ENCODE measurements at places on chromosomes 4 and X.

DNA sequence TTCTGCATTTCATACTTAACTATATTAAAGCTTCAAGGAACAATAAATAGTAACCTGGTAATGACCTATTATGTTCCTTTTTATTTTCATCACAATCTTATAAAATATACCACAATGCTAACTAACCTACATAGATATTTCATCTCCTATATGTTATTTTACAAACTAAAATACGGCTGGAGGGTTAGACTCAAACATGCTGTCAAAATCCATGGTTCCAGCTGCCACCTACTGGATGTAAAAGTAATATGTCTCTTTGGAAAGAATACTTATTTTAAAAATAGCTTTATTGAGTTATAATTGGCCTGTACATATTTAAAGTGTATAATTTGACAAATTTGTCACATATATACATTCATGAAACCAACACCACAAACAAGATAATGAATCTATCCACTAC lies 15.0 kb downstream of the RGN start:
- DNase-seq, result peak; percentile 21

- no peak for DNase-seq
These were observed 35.8 kb upstream of the MAN2B2 start for GRCh38 chr4:6539009-6539764.

DNA sequence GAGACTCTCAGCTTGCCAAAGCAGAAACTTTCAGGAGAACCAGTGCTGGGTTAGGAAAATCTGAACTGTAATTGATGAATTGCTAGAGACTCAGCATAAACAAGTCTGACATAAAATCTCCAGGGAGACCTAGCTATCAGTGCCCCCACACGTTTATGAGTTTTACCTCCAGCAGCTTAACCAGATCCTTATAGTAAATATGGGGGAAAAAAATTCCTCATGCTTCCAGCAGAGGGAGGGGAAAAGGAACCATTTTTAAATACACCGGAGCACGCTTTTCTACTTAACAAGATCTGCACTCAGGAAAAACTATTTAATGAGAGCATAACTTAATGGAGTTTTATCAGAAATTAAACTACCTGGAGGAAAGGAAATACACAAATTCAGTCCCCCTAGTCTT lies 1040.7 kb upstream of the INTU start:
- DNase-seq, result no peak

DNA sequence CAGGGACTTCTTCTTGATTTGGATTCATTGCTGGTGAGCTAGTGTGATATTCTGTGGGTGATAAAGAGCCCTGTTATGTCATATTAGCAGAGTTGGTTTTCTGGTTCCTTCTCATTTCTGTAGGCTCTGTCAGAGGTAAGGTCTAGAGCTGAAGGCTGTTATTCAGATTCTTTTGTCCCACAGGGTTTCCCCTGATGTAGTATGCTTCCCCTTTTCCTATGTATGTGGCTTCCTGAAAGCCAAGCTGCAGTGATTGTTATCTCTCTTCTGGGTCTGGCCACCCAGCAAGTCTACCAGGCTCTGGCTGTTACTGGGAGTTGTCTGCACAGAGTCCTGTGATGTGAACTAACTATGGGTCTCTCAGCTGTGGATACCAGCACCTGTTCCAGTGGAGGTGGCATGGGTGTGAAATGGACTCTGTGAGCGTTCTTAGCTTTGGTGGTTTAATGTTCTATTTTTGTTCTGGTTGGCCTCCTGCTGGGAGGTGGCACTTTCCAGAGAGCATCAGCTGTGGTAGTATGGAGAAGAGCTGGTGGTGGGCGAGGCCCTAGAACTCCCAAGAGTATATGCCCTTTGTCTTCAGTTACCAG lies 373.7 kb downstream of the AR start:
- DNase-seq, result no peak

- no peak for DNase-seq
These were observed 42.5 kb downstream of the RTL5 start for GRCh38 chrX:72089254-72089653.

GRCh38 chrX:77936299-77936698 lies 25.8 kb downstream of the ATP7A start:
- DNase-seq, result no peak

DNA sequence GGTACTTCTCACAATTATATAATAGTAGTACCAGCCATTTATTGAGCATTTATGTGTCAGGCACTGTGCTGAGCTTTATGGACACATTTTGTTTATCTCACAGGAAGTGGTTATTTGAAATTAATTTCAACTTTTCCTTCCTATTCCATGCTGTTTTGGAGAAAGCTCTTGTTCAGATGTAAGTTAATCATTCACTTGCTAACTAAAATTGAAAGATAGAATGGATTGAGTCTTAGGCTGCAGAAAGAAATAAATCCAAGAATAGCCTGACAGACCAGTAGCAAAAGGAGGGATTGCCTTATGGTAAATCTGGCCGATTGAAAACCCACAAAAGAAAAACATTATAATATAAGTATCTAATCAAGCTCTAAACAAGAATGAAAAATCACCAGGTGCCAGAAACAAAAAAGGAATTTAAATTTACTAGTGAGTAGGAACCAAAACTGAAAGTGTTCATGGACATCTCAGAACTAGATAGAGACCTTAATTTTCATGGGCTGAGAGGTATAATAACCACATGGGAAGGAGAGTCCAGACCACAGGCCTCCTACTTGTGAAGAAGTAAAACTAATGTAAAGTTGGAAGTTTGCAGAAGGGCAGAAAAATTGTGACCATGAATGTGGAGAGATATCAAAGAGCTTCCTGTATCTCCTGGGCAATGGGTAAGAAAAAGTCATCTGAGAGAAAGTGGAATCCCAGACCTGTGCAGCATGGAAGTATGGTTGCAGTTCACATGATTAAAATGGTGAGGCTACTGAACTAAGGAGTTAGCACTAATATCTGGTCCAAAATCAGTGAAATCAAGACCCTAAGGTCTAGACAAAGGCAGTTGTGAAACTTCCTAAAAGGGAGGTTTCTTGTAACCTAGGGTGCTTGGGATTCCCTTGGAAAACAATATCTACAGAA lies 38.0 kb downstream of the RADX start:
- no peak for DNase-seq

- DNase-seq, result no peak
These were observed 601.1 kb downstream of the ANKRD50 start for GRCh38 chr4:124111411-124111810.

DNA sequence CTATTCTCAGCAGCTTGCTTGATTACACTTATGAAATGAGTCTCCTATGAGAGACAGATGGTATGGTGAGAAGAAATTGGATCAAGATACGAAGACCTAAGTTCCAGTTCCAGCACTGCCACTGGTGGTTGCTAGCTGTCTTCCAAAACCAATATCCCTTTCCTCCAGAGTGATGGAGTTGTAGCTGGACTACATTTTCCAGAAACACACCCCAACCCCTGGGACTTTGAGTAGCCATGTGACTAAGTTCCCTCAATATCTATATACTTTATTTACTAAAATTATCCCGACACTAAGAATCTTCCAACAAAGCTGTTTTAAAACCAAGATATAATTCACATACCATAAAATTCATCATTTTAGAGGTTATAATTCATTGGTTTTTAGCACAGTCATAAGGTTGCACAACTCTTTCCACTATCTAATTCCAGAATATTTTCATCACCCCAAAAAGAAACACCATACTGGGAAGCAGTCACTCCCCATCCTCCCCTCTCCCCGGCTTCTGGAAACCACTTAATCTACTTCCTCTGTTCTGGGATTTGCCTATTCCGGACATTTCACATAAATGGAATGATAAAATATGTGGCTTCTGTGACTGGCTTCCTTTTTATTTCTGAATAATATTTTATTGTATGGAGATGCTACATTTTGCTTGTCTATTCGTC lies 118.0 kb downstream of the MANBA start:
- no peak for DNase-seq

DNA sequence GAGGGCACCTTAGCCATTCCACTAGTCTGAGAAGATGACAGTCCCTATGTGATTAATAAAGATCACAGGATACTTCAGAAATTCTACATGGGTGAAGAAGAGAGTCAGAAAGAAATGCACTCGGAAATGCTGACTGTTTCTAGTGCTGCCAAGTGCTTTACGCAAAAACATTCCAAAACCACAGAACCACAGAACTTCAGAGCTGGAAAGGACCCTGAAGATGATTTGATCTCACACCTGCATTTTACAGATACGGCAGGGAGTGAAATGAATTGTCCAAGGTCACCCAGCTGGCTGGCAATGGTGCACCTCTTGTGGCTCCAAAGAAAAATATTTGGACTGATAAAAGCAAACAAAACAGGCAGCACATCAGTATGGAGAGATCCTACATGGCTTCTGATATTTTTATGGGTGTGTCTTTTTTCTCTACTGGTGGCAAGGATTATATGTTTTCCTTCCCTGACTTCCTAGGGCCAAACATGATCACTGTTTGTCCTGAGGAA lies 115.9 kb downstream of the MAML3 start:
- DNase-seq, result no peak

GRCh38 chr4:2862528-2862927 lies 18.9 kb downstream of the ADD1 start:
- no peak for DNase-seq

DNA sequence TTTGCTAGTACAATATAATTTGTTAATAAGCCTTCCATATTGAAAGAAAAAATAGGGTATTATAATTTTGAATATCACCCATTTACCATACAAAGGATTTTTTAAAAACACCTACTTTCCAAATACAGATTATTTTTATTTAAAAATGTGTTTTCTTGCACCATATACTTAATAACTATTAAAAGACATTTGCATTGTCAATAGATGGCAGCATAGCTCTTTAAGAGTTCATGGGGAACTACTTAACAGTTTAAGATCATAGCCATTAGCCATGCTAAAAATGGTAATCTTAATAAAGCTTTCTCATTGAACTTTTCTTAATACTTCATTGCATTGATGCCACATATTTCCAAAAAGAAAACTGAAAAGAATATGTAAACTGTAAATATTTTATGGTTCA lies 1995.9 kb downstream of the C4orf33 start:
- no peak for DNase-seq

DNA sequence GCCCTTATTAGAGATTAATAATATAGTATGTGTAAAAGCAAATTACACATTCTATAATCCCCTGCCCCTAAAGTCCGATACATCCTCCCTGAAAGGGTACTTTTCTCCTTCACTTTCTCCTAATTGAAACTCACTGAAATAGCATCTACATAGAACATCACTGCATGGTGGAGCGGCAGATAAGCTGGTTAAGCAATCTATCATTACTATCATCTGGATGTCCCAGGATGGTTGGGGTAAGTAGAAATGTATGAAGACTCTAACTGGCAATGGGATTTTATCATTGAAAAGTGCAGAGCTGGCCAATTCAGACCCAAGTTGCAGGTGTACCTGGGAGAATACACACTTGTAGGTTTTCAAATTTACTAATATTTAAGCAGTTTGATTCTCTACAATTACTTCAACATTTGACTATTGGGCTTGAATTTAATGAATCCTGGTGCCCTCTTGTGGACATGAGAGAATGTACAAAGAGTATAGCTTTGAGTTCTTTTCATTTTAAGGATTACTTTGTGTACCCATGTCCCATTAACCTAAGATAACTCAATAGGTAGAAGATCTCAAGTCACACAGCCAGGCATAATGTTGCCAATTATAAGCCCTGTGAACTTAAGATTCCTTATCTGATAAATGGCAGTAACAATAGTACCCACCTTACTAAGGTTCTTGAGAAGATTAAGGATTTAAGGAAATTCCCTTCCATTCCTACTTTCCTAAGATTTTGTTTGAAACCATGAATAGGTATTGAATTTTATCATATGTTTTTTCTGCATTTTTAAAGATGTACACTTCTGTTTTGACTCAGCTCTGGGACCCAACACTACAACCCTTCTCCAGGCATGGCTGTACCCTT lies 69.8 kb downstream of the SHROOM3 start:
- DNase-seq, result no peak

DNA sequence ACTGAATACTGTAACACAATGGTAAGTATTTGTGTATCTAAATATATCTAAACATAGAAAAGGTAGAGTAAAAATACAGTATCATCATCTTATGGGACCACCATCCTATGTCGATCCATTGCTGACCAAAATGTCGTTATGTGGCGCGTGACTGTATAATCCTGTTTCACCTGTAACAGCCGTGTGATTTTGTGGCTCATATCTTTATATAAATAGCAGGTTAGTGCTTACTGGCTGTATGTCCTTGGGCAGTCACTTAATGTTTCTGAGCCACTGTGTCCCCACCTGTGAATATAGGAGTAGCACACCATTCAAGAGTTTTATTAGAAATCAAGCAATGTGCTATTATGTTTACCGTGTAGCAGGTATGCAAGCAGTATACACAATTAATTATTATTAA lies 226.2 kb upstream of the FAT1 start:
- no peak for DNase-seq

DNA sequence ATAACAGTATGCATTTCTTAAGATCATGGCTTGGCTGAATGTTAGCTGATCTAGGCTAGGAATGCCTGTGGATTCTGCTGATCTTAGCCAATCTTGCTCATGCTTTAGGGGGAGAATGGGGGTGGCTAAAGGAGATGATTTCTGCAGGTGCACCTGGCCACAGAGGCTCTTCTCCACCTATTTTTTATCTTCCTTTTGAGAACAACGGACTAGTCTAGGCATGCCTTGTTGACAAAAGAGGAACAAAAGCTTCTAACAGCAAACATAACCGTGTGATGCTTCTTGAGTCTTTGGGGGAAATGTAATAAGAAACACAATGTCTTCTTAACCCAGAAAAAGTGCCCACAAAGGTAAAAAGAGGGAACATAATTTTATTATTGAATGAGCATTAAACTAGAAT lies 743.5 kb downstream of the ARAP2 start:
- no peak for DNase-seq

DNA sequence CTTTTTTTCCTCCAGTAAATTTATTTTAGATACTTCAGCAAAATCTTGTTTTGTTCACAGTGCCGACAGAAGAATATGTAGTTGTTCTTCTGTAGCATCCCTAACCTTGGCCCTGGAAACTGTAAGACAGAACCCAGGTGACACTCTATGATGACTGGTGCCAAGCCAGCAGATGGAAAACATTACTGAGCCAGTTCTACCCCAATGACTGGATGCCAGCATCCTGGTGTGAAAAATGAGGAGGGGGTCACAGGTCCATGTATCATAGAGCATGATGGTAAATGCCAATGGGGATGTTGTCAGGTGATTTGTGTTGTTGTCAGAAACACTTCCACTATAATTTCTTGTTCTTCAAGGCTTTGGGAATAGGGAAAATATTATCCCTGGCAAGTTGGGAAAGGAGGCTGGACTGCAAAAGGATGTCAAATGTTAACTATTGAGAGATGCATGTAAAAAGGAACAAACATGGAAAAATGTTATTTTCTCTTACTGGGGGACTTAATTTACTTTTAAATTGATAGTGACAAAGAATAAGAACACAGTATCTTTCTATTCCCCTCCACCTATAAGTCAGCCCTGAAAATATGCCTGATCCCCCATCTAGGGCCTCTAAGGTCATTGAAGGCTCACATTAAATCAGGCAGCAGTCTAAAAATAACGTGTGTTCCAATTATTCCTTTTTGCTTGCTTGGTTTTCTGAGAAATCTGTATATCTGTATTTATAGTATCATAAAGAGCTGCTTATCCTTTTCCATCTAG lies 159.8 kb downstream of the RASL11B start:
- no peak for DNase-seq
